ENCODE measurements at places on chromosomes 13 and 19. TPM values are rescaled to one million over a fixed set of nuclear protein-coding genes. Genes with fewer than 3 reads are reported as not detected.

Gene SMIM17
- 1.3 TPM for polyA plus RNA-seq

Gene IGSF23
- polyA plus RNA-seq = not detected

Gene TJP3
- polyA plus RNA-seq = not detected

Gene KLF12
- 19.6 TPM for polyA plus RNA-seq

Gene KDM4B
- 26.1 TPM for polyA plus RNA-seq

Gene ZNF582
- 6.0 TPM for polyA plus RNA-seq

Gene INAFM1
- 13.9 TPM for polyA plus RNA-seq

Gene ZSCAN1
- polyA plus RNA-seq = 1.6 TPM

Gene DYRK1B
- polyA plus RNA-seq = 78.4 TPM

Gene TEX26
- not detected for polyA plus RNA-seq

Gene ZNF568
- polyA plus RNA-seq = 47.8 TPM

Gene TUBA3C
- not detected for polyA plus RNA-seq

Gene C13orf46
- 0.39 TPM for polyA plus RNA-seq

Gene FLT3LG
- 3.5 TPM for polyA plus RNA-seq

Gene TMEM38A
- polyA plus RNA-seq = 159 TPM

Gene KIR2DL4
- polyA plus RNA-seq = not detected

Gene LYPD5
- polyA plus RNA-seq = 0.52 TPM
